EL (cell line): ENCODE measurements at places on chromosomes 3 and 15.

DNA sequence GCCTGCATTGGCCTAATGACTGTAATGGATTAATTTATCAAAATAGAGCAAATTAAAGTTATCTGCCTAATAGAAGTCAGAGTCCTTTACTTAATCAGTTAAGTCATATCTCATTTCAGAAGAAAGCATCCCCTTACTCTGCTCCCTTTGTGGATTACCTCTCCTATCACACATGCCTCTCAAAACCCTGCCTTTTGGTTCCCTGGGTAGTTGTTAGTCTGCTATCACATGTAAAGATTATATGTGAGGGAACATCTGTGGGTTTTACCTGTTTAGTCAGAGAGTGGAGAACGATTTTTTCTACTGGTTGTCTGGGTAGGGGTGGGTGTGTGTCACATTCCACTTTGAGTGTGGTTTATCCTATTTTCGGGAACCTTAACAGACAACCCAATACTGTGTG lies 16.4 kb downstream of the UBE2E2 start:
- no peak for DNase-seq

GRCh38 chr15:28252831-28253230 lies 69.1 kb downstream of the HERC2 start:
- no peak for DNase-seq

DNA sequence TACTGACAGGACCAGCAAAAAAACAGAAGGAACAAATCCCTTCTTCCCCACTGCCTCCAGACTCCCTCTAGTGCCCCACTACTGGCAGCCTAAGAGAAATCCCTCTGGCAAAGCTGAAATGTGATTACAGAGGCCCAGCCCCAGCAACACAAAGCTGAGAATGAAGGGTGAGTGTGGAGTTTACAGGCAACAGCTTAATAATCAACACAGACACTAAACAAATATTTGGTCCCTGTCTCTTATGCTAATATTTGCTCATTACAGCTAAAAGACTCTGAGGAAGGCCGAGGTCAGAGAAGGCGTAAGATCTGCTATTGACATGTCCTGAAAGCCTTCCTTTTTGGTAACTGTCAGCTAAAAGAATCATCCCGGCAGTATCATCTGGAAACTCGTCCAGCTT lies 308.5 kb upstream of the RASGRP1 start:
- no peak for DNase-seq

DNA sequence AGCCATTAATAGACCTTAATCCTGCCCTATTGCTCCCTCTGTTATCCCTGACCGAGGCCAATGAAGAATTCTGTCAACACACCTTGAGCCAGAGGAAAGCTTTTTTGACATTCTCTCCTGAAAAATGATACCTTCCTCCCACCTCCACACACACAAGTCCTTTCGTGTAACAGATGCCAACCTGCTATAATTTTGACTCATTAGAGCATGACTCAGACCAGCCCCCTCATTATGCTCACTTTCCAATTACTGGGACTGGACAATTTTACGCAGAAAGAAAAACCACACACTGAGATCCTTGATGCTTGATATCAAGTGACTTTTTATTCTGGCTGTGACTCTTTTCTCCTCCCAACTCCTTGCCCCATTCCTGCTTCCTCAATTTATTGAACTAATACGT lies 50.9 kb downstream of the LSAMP start:
- DNase-seq, result no peak

- no peak for DNase-seq
These were observed 473.4 kb downstream of the AGBL1 start for GRCh38 chr15:86553108-86553507.

DNA sequence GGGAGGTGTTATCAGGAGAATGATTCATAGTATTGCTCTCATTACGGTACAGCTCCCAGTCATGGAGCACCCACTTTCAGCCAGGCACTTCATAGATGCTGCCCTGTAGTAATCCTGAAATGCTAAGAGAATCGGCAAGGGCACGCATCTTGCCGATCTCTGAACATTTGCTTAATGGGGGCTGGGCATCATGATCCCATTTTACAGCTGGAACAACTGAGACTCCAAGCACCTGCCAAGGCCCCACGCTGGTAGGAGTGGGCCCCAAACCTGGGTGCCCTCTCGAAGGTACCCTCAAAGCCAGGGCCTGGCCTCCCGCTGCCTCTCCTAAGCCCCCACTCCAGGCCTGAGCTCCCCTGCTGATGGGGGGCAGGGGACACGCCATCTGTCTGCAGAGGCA lies 47.3 kb downstream of the RPN1 start:
- no peak for DNase-seq

GRCh38 chr3:5126586-5126985 lies 4.5 kb downstream of the ARL8B start:
- peak; percentile 7 for DNase-seq

GRCh38 chr15:67156834-67157233 lies 91.4 kb downstream of the SMAD3 start:
- no peak for DNase-seq

- DNase-seq, result no peak
These were observed 118.5 kb downstream of the SEC22A start for GRCh38 chr3:123320221-123320620.

DNA sequence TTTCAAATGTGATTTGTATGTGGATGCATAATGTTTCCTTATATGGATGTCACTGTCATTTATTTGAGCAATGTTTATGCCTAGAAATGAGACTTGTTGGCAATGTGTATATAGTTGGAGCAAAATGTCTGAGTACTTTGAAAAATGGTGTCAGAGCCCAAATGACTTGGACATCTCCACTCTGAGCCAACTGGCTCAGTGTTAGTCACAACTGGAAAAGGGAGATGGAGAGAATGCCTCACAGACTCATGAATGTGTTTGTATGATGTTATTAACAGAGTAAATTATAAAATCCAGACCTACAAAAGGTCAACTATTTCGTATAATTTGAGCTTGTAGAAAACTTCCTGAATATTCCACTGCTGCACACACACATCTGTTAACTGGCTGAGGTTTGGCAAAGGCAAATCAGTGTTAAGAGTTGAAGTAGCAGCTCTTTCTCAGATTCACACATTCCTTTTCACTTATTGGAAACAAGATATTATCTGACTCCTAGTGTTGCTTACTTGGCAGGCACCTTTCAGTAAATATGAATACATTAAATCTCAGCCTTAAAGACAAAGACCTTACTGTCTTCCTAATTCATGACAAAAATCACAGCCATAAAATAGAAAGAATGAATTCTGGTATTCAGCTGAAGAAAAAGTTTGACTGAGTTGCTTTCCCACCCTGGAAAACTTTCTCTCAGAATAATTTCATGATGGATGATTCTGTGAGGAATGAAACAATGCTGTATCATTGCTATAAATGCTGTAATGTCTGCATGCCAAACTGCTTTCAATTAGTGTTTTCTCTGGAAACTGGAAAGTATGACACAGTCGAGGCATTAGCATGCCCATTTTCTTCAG lies 27.0 kb downstream of the ADIPOQ start:
- DNase-seq, result no peak

DNA sequence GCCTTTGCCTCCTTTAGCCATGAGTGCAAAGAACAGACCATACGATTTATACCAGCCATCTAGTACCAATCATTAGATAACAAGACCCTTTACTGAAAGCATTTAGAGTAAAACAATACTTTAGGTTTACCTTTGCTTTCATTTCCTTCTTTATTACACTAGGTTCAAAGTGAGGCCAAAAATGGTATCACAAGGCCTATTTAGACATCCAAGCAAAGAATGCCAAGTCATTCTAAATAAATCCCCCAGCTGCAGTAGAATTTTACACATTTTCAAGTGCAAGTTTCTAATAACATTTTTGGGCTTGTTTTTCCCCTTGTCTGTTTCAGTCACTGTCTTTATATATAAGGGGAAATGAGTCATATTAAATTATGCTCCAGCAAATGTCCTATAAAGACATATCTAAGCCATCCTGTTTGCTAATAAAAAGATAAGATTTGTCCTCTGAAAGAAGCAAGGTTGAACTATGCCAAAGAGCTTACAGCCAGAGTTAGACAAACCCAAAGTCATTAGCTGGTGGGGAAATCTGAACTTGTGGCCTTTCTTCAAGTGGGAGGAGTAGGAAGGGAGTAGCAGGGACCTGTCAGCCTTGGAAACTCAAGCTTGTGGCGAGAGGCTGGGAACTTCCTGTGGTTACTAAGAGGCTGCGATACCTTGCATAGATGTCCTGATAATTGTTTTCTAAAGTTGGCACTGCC lies 232.7 kb downstream of the MECOM start:
- peak; percentile 3 for DNase-seq

DNA sequence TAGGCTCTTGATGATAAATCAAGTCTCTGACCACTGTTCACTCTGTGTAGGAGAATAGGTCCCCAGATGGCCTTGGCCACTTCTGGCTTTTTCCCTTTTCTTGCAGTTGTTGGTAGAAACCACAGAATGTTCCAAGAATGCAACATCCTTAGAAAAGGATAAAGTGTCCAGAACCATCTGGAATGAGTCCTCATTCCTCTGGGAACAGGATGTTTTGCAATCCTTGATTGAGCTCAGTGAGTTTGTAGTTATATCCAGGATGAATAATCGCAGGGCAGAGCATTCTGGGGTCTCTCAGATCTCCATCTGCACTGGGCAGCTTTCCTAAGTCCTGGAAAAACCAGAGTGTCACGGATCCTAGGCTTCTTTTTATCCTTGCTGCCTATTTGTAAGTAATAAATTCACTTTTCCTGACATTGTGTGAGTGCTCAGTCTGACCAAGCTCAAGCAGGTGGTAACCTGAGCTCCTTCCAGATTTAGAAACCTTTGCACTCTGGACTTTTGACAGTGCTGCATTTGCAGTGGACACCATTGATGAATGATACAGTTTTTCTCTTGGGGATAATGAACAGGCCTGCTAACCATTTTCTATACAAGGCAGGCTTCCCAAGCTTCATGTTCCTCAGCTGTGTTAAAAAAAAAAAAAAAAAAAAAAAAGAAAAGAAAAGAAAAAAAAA lies 1028.6 kb downstream of the OTOL1 start:
- peak; percentile 91 for DNase-seq

GRCh38 chr3:128619146-128619890 lies 31.3 kb downstream of the RPN1 start:
- peak; percentile 87 for DNase-seq
